ENCODE measurements at places on chromosomes 2 and 18.

GRCh38 chr2:231613331-231613662 lies 20.6 kb downstream of the TEX44 start:
- H3K4me1 ChIP-seq, result peaks cover 50% of the 10 kb centered on the region
- H3K36me3 ChIP-seq, result no peaks in the 10 kb centered on the region
- peak overlapping the region; percentile 98 for H3K27ac ChIP-seq
- peak overlapping the region; percentile 55 for H3K4me3 ChIP-seq

DNA sequence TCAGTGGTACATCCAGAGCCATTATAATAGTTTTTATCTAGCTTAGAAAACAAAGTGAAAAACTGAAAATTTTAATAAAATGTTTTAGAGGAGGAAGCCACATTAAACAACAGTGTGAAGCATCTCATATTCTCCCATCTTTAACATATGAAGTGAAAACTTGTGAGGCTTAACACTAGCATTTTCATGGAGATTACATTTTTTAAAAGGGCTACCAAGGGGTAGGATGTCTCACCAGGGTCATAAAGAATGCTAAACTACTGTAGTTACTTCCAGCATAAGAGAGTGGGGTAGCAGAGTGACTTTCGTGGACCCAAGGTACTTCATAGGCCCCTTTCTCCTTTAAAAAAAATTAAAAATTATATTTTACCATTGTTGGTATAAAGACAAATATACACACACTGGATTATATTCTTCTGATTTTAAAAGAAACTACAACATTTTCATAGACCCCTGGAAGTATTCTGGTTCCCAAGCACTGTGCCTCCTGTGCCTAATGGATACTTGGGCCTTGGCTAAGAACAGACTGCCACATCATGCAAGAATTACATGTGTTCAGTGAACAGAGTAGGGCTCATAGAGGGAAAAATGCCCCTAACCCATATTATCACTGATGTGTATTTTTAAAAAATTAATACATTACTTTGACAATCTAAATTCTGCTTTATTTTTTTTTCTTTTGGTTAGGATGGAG lies 148.4 kb downstream of the SLC39A10 start:
- ATAC-seq, result no peak
- H3K27me3 ChIP-seq, result no peaks in the 10 kb centered on the region
- no peaks in the 10 kb centered on the region for H3K36me3 ChIP-seq
- H3K27ac ChIP-seq, result no peak overlapping the region
- H3K4me3 ChIP-seq, result no peak overlapping the region

GRCh38 chr2:220104871-220105351 lies 477.5 kb downstream of the SLC4A3 start:
- H3K4me1 ChIP-seq, result no peaks in the 10 kb centered on the region
- H3K36me3 ChIP-seq, result no peaks in the 10 kb centered on the region
- no peak overlapping the region for H3K4me3 ChIP-seq
- peaks cover 10% of the 10 kb centered on the region for H3K27me3 ChIP-seq
- no peak overlapping the region for H3K27ac ChIP-seq

GRCh38 chr2:189648846-189649509 lies 12.3 kb upstream of the ASNSD1 start:
- no peaks in the 10 kb centered on the region for H3K27me3 ChIP-seq
- H3K27ac ChIP-seq, result no peak overlapping the region
- H3K36me3 ChIP-seq, result no peaks in the 10 kb centered on the region
- no peaks in the 10 kb centered on the region for H3K4me1 ChIP-seq
- no peak for ATAC-seq

DNA sequence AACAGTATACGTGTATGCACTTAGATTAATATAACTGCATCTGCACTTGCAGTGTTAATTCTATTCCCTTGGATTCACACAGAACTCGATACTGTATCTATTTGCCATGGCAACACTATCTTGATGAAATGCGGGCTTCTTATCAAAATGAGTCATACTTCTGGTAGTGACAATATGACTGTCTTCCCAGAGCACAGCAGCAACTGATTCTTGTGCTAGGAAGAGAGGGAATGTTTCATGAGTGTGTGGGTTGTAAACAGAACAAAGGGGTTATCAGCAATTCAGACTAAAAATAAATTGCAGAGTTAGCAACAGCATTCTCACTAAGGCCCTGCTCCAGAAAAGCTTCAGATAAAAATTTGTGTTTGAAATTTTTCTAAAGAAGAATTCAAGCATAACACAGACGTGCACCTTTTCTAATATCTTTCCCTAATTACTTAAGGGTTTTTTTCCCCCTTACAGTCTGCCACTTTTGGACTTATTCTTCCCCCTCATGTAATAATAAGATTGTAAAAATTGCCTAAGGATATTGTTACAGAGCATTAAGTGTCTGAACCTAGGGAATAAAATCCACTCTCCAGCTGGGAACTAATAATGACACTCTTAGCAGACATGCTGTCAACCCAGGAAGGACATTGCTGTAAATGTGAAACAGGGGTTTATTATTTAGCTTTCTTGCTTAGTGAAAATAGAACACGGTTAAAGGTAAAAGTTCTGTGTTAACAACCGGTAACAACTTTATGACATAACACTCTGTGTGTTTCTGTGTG lies 99.9 kb upstream of the SLC38A11 start:
- H3K4me1 ChIP-seq, result no peaks in the 10 kb centered on the region
- no peak overlapping the region for H3K27ac ChIP-seq
- H3K4me3 ChIP-seq, result no peak overlapping the region
- H3K36me3 ChIP-seq, result no peaks in the 10 kb centered on the region
- no peak for ATAC-seq
- no peaks in the 10 kb centered on the region for H3K27me3 ChIP-seq

GRCh38 chr2:156427074-156427473 lies 9.1 kb upstream of the GPD2 start:
- H3K27ac ChIP-seq, result no peak overlapping the region
- H3K36me3 ChIP-seq, result no peaks in the 10 kb centered on the region
- H3K4me1 ChIP-seq, result no peaks in the 10 kb centered on the region
- no peak for ATAC-seq
- H3K4me3 ChIP-seq, result no peak overlapping the region

GRCh38 chr2:142879151-142879550 lies 1.7 kb downstream of the KYNU start:
- no peak overlapping the region for H3K4me3 ChIP-seq
- ATAC-seq, result no peak
- no peaks in the 10 kb centered on the region for H3K4me1 ChIP-seq
- H3K27me3 ChIP-seq, result no peaks in the 10 kb centered on the region
- no peak overlapping the region for H3K27ac ChIP-seq

DNA sequence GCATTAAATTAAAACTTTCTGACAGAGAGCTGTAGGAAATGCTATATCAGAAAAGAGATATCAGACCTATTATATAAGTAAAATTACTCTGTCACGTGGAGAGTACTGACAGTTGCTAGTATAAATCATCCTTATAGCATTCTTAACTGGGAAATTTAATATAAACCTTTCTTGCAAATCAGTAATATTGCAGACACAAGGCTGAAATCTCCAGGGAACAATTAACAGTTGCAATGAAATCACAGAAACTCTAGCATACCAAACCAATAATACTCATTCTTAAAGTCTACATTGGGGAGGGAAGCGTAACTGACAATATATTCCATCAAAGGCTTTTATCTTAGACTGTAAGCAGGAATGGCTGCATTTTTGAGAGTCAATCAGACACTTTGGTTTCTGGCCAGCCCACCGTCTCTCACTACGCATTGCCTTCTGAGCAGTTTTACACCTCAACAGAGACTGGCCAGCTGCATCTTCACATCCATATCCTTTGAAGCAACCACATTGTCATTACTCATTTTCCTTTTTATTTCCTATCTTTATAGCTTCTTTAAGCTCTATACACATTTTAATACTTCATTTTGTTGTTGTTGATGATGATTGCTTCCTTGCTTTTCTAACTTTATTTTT lies 536.0 kb upstream of the CDH2 start:
- no peaks in the 10 kb centered on the region for H3K36me3 ChIP-seq
- H3K4me1 ChIP-seq, result no peaks in the 10 kb centered on the region
- H3K27ac ChIP-seq, result no peak overlapping the region
- ATAC-seq, result no peak
- H3K4me3 ChIP-seq, result no peak overlapping the region

DNA sequence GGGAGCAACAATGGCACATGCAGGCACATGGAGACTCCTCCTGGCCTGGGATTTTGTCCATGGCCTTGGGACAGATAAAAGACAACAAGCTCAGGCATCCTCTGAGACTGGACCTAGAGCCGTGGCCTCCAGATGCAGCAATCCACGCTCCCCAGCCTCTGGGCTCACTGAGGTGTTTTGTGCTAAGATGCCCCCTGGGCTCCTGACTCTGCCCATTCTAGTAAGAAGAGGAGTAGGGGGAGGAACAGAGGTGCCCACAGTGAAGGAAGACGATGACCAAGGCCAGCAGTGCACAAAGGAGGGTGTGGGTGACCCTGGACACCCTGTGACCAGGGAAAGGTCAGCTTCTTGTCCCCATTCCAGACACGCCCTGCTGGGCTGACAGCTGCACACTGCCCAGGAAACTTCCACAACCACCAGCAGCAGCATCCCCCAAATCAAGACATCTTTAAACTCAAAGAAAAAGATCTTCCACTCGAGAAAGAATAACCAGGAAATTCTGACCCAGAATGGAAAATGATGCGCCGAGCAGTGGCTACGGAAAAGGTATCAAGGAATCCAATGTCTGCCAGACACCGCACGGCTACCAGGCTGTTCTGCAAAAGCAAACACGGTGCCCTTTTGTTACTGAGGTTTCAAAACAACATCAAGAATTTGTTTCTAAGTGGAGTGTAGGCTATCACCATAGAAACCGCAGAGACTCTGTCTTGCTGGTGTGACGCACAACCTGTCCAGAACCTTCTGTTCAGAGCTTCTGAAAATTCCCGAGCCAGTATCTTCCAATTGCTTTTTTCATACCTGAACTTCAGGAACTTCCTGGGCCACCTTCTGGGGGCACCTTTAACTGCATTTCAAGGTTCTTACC lies 65.5 kb downstream of the ZNF516 start:
- H3K4me1 ChIP-seq, result peaks cover 2% of the 10 kb centered on the region
- H3K27me3 ChIP-seq, result no peaks in the 10 kb centered on the region
- H3K36me3 ChIP-seq, result no peaks in the 10 kb centered on the region

GRCh38 chr2:37782721-37783371 lies 111.4 kb upstream of the CDC42EP3 start:
- no peak overlapping the region for H3K4me3 ChIP-seq
- H3K27ac ChIP-seq, result peak overlapping the region; percentile 82
- ATAC-seq, result peak; percentile 30
- H3K27me3 ChIP-seq, result no peaks in the 10 kb centered on the region

GRCh38 chr18:79581911-79582310 lies 97.7 kb upstream of the CTDP1 start:
- no peaks in the 10 kb centered on the region for H3K36me3 ChIP-seq
- no peak overlapping the region for H3K27ac ChIP-seq
- H3K4me1 ChIP-seq, result no peaks in the 10 kb centered on the region
- no peaks in the 10 kb centered on the region for H3K27me3 ChIP-seq
- H3K4me3 ChIP-seq, result no peak overlapping the region
- no peak for ATAC-seq

DNA sequence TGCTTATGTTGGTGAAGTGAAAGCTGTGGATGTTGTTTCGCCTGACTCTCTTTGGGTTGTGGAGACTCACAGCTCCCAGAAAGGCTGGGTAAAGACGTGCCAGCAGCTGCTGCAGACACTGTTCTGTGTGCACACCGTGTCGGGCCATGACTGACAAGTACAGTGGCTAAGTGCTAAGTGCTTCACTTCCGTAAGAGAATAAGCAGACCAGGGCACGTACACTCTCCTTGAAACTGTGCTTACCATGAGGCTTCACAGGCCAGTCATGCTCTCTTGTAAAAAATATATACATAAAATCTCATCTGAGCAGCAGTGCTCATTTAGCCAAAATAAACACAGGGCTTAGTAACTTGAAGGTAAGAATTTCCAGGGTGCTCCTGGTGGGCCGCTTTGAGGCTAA lies 86.0 kb downstream of the NRP2 start:
- peaks cover 100% of the 10 kb centered on the region for H3K4me1 ChIP-seq
- H3K27ac ChIP-seq, result peak overlapping the region; percentile 83
- H3K27me3 ChIP-seq, result no peaks in the 10 kb centered on the region
- ATAC-seq, result peak; percentile 23
- H3K4me3 ChIP-seq, result no peak overlapping the region
- peaks cover 44% of the 10 kb centered on the region for H3K36me3 ChIP-seq

- no peak for ATAC-seq
- H3K36me3 ChIP-seq, result no peaks in the 10 kb centered on the region
- no peak overlapping the region for H3K27ac ChIP-seq
- no peaks in the 10 kb centered on the region for H3K27me3 ChIP-seq
- H3K4me3 ChIP-seq, result no peak overlapping the region
These were observed 586.0 kb upstream of the VRK2 start for GRCh38 chr2:57460396-57461276.

DNA sequence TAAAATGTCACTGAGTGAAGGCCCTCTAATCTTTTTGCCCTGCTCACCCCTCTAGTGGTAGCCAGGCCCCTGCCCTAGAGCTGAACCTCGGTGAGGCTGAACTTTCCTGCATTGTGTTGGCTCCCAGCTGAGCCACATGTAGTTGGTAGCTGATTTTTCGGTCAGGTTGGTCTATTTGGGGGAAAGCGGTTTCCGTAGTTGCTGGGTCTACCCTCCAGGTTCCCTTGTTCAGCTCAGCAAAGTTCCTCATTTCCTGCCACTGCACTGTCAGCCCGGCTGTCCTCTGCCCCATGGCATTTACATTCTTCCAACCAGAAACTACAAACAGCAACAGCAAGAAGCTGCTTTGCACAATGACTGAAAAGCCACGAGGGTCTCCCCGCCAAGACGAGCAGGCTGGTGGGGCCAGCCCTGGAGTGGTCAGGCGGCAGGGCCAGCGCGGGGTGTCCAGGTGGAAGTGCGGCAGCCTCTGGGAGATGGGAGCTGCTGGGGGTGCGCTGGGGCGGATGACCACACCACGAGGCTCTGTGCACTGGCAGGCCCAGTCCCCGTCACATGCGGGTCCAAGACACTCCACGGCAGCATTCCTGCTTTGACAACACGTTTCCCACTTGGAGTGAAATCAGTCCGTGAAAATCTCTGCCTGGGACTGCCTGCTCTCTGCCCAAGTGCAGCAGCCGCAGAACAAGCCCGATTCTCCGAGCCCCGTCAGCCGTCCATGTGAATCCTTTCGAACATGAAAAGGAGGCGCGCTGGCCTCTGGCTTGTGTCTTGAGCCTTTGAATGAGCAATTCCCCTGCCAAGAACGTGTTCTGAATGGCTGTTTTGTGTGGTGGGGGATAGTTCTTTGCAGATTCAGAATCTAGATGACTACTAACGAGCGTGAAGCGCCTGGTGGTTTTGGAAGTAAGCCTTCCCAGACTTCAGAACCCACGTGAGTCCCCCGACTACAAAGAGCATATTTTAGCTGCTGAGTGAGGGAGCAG lies 159.4 kb downstream of the ASB1 start:
- ATAC-seq, result no peak
- H3K27me3 ChIP-seq, result no peaks in the 10 kb centered on the region
- no peaks in the 10 kb centered on the region for H3K36me3 ChIP-seq
- no peak overlapping the region for H3K4me3 ChIP-seq
- H3K27ac ChIP-seq, result no peak overlapping the region
- H3K4me1 ChIP-seq, result no peaks in the 10 kb centered on the region

DNA sequence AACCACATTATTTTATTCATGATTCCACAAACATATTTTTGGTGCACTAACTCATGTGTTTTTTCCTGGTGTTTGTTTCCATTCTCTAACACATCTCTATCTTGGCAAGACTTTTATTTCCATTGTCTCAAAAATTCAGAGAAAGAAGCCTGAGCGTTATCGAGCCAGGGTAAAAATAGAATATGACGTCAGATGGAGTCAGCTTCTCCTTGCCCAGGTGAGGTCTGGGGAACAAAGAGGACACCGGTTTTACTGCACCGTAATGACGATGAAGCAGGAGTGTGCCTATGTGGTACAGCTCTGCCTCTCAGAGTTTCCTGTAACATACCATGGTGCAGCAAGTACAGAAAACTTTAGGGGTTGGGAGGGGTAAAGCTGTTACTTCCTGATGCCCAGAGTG lies 661.6 kb downstream of the PLCL1 start:
- ATAC-seq, result no peak
- no peak overlapping the region for H3K4me3 ChIP-seq
- H3K4me1 ChIP-seq, result no peaks in the 10 kb centered on the region
- no peak overlapping the region for H3K27ac ChIP-seq
- H3K27me3 ChIP-seq, result no peaks in the 10 kb centered on the region
